ENCODE measurements at places on chromosomes 6 and 20. TPM values are rescaled to one million over a fixed set of nuclear protein-coding genes. Genes with fewer than 3 reads are reported as not detected.

The OR11A1 gene
- total RNA-seq, result not detected

The SLC17A4 gene
- not detected for total RNA-seq

The MLIP gene
- not detected for total RNA-seq

The HLA-B gene
- 41.7 TPM for total RNA-seq

GRCh38 chr6:68468244-68468884, 166.7 kb upstream of the ADGRB3 start:
- no peak for DNase-seq

DNA sequence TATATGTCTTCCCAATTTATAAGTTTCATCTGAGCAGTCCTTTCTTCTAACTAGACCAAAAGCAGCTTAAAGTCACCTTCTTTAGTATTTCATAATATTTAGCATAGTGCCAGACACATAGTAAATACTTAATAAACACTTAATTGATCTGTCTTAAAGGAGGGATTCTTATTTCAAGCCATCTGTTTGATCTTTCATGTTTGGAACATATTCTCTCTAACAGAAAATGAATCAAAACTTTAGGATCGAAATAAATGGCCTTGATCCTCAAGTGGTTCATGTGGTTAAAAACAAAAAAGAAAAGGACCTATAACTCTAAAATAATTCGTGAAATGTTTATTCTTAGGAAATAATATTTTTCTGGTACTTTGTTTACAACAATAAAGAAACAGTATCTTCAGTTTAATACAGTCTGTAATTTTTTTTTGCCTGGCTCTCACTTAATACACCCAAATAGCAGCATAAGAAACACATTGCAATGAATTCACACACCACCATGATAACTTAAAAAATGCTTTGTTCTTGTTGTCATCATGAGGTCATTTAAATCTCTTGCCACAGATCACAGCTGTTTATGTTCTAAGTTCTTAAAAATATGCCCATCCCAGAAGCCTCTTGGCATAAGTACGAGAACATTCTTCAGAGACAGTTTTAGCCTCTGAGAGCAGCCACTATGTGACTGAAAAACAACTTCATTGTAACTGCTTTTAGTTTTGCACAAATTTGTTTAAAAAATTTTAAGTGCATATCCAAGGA, 48.1 kb downstream of the ESF1 start:
- peak; percentile 81 for DNase-seq

The KHDC1 gene
- 1.7 TPM for total RNA-seq

The RIPPLY2 gene
- total RNA-seq, result not detected

- peak; percentile 80 for DNase-seq
These were observed 9.7 kb upstream of the TNFRSF6B start for GRCh38 chr20:63686492-63687321.

The GCNT2 gene
- total RNA-seq, result 0.90 TPM

DNA sequence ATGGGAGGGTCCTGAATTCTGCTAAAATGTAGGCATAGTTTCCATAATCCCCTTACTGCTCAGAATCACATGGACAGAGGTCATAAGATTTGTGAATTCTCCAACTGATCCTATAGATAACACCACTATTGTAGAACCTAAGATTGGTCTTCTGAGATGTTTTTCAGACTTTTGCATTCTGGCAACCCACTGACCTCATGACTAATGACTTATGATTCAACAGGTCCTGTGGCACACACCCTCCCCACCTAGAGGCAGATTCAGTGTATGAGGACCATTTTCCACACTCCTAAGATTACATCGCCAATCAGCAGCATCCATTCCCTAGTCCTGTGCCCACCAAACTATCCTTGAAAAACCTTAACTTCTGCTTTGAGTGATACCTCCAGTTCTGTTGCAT, 207.2 kb downstream of the BTBD9 start:
- peak; percentile 19 for DNase-seq

DNA sequence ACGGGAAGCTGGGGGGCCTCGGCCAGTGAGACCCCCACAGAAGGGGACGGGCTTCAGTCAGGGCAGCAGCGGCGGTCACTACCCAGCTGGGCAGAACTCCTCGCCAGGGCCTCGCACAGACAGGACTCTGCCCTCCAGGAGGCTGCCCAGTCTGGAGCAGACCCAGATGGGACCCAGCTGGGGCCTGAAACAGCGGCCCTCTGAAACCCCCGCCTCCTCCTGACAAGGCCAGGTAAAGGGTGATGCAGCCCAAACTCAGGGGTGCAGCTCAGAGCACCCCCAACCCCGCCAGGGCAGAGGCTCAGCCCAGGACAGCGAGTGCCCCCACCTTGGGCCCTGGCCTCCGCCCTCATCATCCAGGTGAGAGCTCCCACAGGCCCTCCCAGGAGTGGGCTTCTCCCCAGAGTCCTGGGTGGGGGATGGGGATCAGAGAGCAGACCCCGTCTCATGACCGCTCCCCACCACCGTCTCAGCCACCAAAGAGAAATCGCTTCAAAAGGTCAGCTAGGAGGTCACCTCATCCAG, 2.2 kb downstream of the EEF1A2 start:
- DNase-seq, result no peak

DNA sequence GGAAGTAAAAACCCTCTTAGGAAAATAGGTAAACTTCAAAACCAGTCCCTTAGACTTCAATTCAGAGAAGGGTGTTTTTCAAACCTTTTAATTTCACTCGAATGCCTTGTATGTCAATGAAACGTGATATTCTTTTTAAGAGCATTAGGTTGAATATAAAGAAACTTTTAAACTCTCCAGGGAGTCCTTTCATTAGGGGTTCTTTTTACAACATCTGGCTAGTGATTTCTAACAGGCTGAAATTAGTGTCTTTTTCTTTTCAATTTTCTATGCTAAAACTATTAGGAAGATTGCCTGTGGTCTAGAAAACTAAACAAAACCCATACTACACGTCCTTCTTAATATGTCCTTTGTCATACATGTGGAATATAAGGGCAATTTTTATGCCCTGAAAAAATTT, 569.7 kb upstream of the CITED2 start:
- no peak for DNase-seq

The FHL5 gene
- not detected for total RNA-seq

The MRAP2 gene
- total RNA-seq, result under 0.01 TPM

DNA sequence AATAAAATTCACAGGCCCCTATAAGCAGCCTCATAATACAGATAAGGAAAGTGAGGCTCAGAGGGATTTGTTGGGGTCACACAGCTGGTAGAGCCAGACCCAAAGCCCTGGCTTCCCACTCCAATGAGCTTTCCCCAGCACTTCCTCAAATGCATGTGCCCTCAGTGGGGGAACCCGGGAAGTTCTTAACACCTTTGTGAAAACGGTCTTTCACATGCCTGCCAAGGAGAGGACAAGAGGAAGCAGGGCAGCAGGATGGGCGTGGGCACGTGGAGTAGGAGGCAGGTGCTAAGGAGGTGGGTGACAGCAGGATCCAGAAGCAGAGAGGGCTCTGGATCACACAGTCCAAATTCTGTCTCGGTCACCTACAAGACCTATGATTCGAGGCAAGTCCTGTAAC, 598 bp downstream of the PI16 start:
- no peak for DNase-seq

The NKAPL gene
- 0.83 TPM for total RNA-seq

The C6orf15 gene
- total RNA-seq, result not detected

- peak; percentile 3 for DNase-seq
These were observed 9.9 kb upstream of the WFDC2 start for GRCh38 chr20:45459606-45460005.

The FABP7 gene
- not detected for total RNA-seq

GRCh38 chr6:13472976-13473767, 14.2 kb downstream of the GFOD1 start:
- DNase-seq, result no peak

- peak; percentile 72 for DNase-seq
These were observed 9.5 kb downstream of the C20orf202 start for GRCh38 chr20:1212607-1213396.

DNA sequence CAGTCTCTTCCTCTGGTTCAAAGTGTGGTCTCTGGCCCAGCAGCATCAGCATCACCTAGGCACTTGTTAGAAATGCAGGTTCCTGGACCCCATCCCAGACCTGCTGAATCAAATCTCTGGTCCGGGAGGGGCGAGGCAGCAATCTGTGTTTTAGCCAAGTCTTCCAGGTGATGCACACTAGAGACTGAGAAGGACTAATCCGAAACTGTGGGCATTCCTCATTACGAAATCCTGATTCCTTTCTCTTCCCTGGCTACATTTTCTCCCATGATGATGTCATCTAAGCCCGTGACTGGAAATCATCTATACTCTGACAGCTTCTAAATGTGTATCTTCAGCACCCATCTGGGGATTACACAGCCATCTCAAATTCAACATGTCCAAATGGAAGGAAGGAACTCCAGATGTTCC, 39.7 kb upstream of the PRND start:
- peak; percentile 68 for DNase-seq

- no peak for DNase-seq
These were observed 225.9 kb downstream of the MAFB start for GRCh38 chr20:40463171-40463570.

The APCDD1L gene
- 2.2 TPM for total RNA-seq

The LY6G6C gene
- not detected for total RNA-seq

- peak; percentile 11 for DNase-seq
These were observed 79.4 kb downstream of the CD24 start for GRCh38 chr6:106894978-106895702.

GRCh38 chr6:143594647-143595046, 83.1 kb upstream of the PHACTR2 start:
- DNase-seq, result peak; percentile 85

DNA sequence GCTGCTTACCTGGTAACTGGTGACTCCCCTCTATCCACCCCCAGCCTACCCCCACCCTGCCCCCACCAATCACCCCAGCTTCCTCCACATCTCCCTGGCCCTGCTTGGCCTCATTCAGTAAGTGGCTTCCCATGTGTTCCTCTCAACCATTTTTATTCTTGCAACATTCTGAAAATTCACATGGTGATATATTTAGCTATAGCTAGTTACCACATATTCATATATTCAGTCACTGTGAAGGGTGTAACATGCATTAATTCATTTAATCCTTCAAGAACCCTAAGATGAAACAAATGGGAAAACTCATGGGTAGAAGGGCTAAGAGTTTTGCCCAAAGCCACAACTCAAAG, 95.4 kb upstream of the CEP85L start:
- no peak for DNase-seq

The CTCFL gene
- not detected for total RNA-seq

The MKKS gene
- 7.5 TPM for total RNA-seq

DNA sequence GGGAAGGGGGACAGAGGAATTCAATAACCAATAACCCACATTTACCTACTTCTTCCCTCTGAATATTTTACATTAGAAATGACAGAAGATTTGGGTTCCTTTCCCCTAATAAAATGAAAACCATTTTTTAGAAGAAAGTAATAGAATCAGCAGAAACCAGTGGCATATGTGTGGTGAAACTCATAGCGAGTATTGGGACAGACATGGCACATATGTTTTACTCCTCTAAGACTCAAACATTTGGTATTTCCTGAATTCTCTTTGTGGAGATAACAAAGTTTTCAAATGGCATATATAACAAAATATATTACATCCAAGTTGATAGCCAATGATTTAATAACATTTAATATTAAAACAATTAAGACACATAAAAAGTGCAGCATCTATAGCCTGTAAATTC, 12.9 kb upstream of the BEND3 start:
- peak; percentile 61 for DNase-seq

The CCDC170 gene
- 0.54 TPM for total RNA-seq

- DNase-seq, result no peak
These were observed 361.1 kb upstream of the AGPAT4 start for GRCh38 chr6:161634916-161635315.

GRCh38 chr20:44576297-44576696, 6.1 kb upstream of the PKIG start:
- DNase-seq, result peak; percentile 67

The SIGLEC1 gene
- not detected for total RNA-seq

The MYLK2 gene
- 0.18 TPM for total RNA-seq

DNA sequence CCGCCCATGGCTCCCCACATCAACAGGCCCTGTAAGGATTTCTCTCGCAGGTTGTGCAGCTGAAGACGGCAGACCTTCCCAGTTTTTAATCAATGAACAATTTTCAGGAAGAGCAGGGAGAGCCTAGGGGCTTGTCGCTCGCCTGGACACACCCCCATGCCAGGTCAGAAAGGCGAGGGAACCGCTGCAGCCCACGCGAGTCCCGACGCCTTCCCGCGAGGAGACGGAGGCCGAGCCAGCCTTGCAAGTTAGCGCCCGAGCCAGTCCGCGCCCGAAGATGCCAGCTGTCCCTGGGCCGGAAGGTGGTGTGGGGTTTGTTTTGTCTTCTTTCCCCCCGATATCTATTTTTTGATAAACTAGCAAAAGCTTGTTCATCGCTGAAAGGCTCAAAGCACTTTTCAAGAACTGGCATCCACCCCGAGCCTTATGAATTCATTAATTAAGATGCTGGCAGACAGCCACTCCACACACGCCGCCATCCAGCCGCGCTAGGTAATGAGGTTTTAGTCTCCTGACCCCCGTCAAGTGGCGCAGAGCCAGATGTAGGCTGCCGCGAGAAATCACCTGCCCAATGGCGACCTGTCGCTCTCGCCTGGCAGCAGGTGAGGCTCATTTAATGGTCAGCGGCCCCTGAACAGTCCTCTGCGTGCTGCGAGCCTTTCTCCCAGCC, 6.6 kb downstream of the CCDC167 start:
- DNase-seq, result no peak

DNA sequence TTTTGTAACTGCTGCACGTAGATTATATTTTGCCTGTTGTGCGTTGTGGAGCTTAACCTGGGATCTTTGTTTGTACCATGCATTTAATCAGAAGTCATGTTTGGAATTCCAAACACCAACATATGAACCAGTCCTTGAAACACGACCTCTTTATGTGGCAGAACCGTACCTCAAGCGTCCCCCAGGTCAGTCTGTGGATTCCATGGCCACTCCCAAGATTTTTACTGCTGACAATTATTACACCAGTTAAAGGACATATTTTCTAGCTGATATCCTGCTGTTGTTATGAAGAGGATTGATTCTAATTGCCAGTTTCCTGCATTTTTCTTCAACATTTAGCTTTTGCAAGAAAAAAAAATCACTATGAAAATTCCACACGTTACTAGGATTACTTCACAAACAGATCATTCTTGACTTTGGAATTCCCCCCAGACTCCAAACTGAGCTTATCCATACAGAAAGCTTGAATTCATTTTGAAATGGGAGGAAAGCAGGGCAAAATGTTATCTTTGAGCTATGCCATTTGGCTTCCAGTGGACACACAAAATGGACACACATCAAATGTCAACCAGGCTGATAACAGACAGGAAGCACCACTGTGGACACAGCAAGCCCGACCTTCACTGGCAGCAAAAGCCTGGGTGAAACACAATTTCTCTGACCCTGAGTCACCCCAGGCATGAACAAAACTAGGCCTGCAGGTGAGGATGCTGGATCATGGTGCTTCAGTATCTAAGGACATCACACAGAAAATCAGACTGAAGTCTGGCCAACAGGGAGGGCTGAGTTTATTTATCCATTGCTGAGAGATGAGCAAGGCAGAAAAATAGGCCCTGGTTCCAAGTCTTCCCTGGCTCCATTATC, 542.9 kb upstream of the JAG1 start:
- DNase-seq, result peak; percentile 82

The CLPSL2 gene
- total RNA-seq, result not detected

The ADTRP gene
- 0.83 TPM for total RNA-seq
